ENCODE measurements at places on chromosomes 6 and 20.

DNA sequence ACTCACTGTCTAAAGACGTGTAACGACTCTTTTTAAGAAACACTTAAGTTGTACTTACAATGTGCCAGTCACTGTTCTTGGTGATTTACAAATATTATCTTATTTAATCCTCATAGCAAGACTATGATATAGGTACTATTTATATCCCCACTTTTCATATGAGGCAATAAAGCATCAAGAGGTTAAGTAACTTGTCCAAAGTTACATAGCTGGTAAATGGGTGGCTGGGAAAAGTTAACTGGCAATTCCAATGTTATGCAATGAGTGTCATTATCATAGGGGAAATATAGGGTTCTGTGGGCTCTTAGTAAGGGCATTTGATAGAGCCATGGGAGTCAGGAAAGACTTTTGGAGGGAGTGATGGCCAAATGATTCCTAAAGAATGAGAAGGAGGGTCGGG, 21.4 kb upstream of the RIPOR2 start:
- H3K4me3 ChIP-seq = no peak overlapping the region
- DNase-seq = no peak
- no peaks in the 10 kb centered on the region for H3K36me3 ChIP-seq
- H3K27me3 ChIP-seq = no peaks in the 10 kb centered on the region
- no peaks in the 10 kb centered on the region for H3K4me1 ChIP-seq
- no peak overlapping the region for H3K27ac ChIP-seq

DNA sequence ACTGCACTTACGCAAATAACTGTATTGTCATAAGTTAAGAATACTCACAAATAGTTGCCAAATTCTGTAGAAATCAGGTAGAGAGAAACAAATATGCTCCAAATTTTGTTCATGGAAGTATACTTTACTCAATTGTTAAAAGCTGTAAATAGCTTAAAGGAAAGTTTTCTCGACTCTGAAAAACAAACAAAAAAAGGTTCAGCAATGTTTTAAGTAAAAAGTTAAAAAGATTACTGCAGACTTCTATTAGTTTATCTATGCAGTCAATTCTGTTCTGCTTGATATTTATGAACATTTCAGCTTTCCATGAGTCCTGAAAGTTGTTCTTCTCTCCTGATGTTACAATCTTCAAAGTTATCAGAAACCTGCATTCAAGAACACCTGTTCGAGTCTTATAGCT, 37.5 kb upstream of the FAM8A1 start:
- H3K4me3 ChIP-seq = no peak overlapping the region
- H3K36me3 ChIP-seq = no peaks in the 10 kb centered on the region
- no peaks in the 10 kb centered on the region for H3K4me1 ChIP-seq
- DNase-seq = no peak
- H3K27ac ChIP-seq = no peak overlapping the region

GRCh38 chr6:108832738-108833137, 15.5 kb upstream of the ARMC2 start:
- no peak for DNase-seq
- H3K36me3 ChIP-seq = no peaks in the 10 kb centered on the region
- no peak overlapping the region for H3K4me3 ChIP-seq
- H3K4me1 ChIP-seq = no peaks in the 10 kb centered on the region

DNA sequence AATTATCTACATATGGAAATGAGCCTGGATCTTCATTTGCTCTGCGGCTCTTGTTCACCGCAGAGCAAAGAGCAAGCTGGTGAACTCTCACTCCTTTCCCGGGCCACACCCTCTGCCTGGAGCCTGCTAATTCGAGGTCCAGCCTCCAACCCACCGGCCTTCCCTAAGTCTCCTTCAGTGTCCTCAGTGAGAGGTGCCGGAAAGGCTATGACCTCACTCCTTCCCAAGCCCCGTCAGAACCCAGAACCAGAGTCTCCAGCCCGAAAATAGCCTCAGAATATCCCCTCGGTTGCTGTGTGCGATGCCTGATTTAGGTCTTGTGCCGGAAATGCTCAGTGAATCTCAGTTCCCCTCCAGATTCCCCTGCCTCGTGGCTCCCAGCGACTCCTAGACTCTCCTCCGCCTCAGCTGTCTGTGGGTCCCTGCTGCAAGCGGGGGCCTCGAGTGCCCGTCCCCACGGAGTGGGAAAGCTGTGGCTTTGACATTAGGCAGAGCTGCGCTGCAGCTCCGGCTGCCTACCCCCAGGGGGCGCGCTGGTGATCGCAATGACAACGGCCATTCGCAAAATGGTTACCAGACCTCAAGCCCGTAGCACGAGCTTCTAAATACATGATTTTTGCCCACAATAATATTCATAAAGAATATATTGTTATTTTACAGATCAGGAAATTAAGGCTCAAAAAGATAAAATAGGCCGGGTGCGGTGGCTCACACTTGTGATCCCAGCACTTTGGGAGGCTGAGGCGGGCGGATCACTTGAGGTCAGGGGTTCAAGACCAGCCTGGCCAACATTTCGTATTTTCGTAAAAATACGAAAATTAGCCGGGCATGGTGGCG, 4.1 kb upstream of the BNIP5 start:
- H3K27ac ChIP-seq = no peak overlapping the region
- H3K4me3 ChIP-seq = peak overlapping the region; percentile 49
- peaks cover 5% of the 10 kb centered on the region for H3K4me1 ChIP-seq

- no peaks in the 10 kb centered on the region for H3K36me3 ChIP-seq
- H3K27ac ChIP-seq = no peak overlapping the region
- H3K4me1 ChIP-seq = no peaks in the 10 kb centered on the region
These were observed 13.4 kb downstream of the KCNG1 start for GRCh38 chr20:51009303-51010042.

GRCh38 chr6:12735786-12736185, 19.2 kb downstream of the PHACTR1 start:
- no peaks in the 10 kb centered on the region for H3K36me3 ChIP-seq
- H3K4me1 ChIP-seq = no peaks in the 10 kb centered on the region
- H3K4me3 ChIP-seq = no peak overlapping the region
- peaks cover 17% of the 10 kb centered on the region for H3K27me3 ChIP-seq
- DNase-seq = no peak

GRCh38 chr20:10857352-10858070, 183.7 kb upstream of the JAG1 start:
- no peaks in the 10 kb centered on the region for H3K27me3 ChIP-seq
- H3K4me3 ChIP-seq = no peak overlapping the region
- no peak overlapping the region for H3K27ac ChIP-seq
- DNase-seq = no peak

DNA sequence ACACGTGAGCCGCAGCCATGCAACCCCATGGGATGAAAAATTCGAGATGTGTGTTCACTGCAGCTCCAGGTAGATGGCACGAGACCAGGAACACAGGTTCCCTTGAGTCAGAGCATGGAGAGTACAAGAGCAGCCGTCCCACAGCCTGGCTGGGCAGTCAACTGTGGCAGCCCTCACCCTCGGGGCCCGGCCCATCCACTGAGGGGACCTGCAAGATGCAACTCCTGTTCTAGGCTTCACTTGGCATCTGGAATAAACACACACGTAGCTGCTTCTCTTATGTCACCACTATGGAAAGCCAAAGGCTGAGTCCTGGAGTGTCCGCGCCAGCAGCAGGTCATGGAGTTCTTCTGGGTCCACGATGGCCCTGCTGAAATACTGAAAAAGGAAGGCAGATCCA, 77.0 kb downstream of the WDR27 start:
- DNase-seq = no peak
- H3K36me3 ChIP-seq = no peaks in the 10 kb centered on the region
- no peak overlapping the region for H3K27ac ChIP-seq
- H3K4me3 ChIP-seq = no peak overlapping the region
- no peaks in the 10 kb centered on the region for H3K4me1 ChIP-seq

GRCh38 chr20:21064924-21065323, 41.2 kb downstream of the LINC00237 start:
- H3K27ac ChIP-seq = no peak overlapping the region
- H3K4me3 ChIP-seq = no peak overlapping the region
- no peaks in the 10 kb centered on the region for H3K36me3 ChIP-seq
- no peak for DNase-seq

- H3K4me1 ChIP-seq = no peaks in the 10 kb centered on the region
- DNase-seq = peak; percentile 31
- H3K27ac ChIP-seq = no peak overlapping the region
- H3K36me3 ChIP-seq = no peaks in the 10 kb centered on the region
These were observed 195.0 kb upstream of the CEP162 start for GRCh38 chr6:84422380-84422968.

DNA sequence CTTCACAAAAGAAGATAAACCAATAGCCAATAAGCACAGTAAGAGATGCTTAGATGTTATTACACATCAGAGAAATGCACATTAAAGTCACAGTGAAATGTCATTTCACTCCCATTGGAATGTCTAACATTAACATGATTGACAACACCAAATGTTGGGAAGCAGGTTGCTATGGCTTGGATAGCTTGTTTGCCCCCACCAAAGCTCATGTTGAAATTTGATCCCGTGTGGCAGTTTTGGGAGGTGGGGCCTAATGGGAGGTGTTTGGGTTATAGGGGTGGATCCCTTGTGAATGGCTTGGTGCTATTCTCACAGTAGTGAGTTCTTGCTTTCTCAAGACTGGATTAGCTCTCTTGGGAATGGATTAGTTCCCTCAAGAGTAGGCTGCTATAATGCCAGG, 44.8 kb downstream of the MRAP2 start:
- no peaks in the 10 kb centered on the region for H3K27me3 ChIP-seq
- H3K36me3 ChIP-seq = no peaks in the 10 kb centered on the region
- DNase-seq = no peak

GRCh38 chr6:22732176-22732970, 163.0 kb downstream of the HDGFL1 start:
- H3K4me3 ChIP-seq = no peak overlapping the region
- no peak overlapping the region for H3K27ac ChIP-seq
- no peaks in the 10 kb centered on the region for H3K27me3 ChIP-seq

DNA sequence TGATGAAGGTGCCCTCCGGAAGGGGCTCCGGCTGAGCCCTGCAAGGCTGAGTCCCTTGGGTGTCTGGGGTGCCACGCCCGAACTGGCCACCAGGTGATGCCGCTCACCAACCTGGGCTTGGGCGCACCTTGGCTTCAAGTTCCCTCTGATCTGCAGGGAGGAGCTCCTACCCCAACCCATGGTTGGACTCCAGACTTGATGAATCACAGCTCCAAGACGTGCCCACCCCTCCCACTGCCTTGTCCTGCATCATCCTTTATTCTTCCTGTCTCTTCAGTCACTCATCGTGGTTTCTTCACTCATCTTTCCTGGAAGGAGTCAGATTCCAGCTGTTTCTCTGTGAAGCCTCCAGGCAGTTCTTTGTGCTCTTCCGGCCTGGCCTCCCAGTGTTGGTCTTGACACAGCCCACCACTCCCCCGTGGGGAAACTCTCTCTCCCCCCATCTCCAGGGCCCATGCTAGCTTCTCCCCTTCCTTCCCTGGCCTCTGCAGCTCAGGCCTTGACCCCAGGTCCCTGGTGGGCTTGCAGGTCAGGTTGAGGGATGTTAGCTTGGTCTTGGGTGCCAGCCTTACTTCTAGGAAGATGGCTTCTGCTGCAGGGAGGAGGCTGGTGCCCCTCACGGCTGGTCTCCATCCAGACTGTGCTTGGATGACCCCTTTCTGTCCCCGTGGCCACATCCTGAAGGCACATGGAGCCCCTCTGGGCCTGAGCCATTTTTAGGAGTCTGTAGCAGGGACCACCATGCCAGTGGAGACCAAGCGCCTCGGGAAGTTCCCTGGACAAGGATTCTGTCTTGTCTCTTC, 2.6 kb upstream of the ZBP1 start:
- H3K4me1 ChIP-seq = peaks cover 14% of the 10 kb centered on the region
- peak; percentile 45 for DNase-seq
- peaks cover 24% of the 10 kb centered on the region for H3K27me3 ChIP-seq
- no peaks in the 10 kb centered on the region for H3K36me3 ChIP-seq

Data from HCT116 (cell line).